Stimulated activated CD4-positive, alpha-beta T cell treated with anti-CD3 and anti-CD28 coated beads, TNF-alpha, amount 100 ng/mL, for 24 hours (primary cell): ENCODE measurements at places on chromosomes 12 and 14.

DNA sequence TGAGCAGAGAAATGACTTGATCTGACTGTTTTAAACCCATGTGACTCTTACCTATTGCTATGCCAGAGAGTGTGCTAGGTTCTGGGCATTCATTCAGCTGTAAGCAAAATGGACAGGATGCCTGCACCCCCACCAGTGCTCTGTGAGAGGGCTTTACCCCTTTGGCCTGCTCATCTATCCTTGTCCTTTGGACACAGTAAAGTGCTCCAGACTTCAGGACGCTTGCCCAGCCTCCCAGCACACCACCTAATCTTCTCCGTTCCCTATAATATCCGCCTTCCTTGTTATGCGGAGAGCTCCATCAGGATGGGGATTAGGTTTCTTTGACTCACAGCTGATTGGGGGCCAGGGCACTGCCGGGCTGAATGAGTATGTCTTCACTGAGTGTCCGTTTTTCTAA, 4.4 kb upstream of the ZNF839 start:
- DNase-seq: no peak

DNA sequence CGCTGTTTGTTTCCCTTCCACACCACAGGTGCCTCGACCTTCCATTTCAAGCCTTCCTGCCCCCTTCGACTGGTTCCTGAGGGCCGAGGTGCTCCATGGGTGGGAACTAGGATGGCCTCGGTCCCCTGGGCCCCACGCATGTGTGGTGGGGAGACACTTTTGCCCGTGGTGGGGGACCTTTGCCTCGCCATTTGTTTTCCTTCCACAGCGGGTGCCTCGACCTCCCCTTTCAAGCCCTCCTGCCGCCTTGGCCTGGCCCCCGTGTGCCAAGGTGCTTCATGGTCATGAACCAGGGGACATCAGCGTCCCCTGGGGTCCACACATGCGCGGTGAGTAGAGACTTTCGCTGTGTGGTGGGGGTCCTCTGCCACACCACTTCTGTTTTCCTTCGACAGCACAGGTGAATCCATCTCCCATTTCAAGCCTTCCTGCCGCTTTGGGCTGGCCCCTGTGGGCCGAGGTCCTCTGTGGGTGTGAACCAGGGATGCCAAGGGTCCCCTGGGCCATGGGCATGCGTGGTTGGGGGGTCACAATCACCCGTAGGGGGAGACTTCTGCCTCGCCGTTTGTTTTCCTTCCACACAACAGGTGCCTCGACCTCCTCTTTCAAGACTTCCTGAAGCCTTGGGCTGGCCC, 364.4 kb downstream of the ALG10 start:
- no peak for DNase-seq

GRCh38 chr14:49861699-49862088, 9.1 kb upstream of the NEMF start:
- DNase-seq: peak; percentile 37

DNA sequence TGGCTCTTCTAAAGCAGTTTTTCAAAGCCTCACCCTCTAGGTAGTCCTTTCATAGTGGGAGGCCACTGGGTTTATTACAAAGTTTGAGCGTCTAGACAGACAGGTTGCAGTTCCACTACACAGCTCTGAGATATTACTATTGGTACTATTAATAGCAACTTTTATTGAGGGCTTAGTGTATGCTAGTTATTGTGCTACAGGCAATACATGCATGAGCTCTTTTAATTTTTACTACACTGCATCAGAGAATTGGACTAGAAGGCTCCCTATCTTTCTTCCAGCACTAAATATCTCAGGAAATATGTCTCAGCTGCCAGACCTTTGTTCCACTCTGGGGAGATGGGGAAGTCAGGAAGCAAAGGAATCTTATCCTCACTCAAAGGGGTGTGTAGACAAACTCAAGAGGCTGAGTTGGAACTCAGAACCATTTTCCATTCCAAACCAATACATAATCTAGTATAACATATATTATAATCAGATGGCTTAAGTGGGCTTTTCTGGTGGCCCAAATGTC, 161.8 kb upstream of the SLC38A2 start:
- no peak for DNase-seq

DNA sequence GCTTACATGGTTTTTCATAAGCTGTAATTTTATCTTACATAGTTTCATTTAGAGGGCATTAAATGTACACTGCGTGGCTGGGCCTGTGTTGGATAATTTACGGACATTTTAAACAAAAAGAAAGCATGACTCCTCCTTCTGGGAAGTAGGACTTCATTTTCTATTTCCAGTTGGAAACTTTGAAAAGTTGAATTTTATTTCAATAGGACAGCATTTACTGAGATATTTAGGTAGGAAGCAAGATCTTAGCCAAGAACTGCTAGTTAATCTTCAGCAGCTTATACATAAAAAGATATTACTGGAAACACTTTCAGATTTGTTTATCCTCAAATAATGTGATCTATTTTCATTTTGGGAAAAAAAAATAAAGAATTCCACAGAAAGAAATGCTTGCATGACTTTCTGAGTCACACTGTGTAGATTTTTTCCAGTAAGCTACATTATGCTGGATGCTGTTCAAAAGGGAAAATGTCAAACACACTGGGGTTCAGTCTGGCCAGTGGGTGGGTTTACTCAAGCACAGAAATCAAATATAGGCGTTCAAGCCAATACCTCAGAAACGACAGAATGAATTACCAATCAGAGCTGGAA, 239.4 kb upstream of the KRR1 start:
- no peak for DNase-seq

- no peak for DNase-seq
These were observed 76.1 kb upstream of the DYRK2 start for GRCh38 chr12:67572492-67572891.

DNA sequence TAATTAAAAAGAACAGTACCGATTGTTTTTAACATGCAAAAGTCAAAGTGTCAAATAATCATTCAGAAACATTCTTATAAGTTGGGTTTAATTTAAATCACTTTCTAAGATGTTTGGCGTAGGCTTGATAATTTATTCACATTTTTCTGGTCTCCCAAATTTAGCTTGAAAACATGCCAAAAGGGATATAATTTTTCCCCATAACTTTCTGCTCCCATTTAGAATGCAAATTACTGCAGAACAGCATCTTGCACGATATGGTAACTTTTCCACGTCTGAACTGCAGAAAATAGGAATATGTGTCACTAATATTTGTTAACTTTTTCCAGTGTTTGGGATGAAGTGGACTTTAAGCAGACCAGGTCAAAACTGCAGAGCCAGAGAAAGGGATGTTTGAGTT, 1592.4 kb upstream of the SEL1L start:
- no peak for DNase-seq

DNA sequence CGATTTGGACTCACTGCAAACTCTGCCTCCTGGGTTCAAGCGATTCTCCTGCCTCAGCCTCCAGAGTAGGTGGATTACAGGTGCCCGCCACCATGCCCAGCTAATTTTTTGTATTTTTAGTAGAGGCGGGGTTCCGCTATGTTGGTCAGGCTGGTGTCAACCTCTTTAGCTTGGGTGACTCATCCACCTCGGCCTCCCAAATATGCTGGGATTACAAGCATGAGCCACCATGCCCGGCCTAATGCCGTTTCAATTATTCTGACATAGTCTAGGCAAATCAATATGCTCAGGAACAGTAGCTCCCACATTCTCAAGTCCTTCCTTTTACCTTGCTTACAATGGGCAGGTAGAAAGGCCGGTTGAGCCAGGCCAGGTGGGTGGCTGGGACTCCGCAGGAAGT, 82.0 kb upstream of the EEA1 start:
- no peak for DNase-seq

- no peak for DNase-seq
These were observed 56.3 kb downstream of the KCNH5 start for GRCh38 chr14:62988967-62989366.

DNA sequence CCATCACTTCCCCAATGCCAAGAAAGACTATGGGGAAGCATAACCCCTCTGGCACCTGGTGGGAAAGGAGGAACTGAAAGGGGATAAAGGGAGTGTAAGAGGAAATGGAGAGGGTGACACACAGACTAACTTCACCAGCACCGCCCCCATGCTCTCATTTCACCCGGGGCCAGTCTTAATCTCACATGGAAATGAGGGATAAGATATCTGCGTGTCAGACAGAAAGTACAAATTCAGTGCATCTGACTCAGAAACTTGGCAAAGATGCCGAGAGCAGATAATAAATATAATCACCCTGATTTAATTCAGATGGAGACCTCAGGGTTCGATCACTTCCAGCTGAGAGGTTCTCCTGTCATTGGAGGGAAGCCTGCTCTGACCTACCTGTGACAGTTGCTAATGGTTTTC, 191.6 kb downstream of the DUSP6 start:
- no peak for DNase-seq

DNA sequence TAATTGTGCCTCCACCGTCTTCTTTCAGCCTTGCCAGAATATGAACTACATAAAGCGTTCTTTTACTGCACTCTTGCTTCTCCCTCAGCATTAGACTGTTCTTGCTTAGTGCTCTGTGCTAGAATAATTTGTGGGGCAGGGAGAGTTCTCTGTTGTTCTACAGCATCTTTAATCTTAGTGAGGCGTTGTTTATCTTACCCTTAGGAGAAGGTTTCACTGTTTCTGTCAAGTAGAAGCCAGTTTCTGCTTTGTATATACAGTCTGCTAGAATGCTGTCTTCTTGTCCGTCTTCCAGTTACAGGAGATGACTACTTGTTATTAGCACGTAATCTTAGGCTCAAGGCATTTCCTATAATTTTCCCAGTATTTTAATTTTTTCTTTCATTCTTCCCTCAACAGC, 458.0 kb downstream of the FLRT2 start:
- no peak for DNase-seq

GRCh38 chr12:91111366-91112325, at the start of gene LUM:
Gene LUM, minus strand, starts transcription at chr12:91111494. Its CDS starts 2,515 bp downstream, at chr12:91108979.
- no peak for DNase-seq

GRCh38 chr12:113684908-113685782, 213.5 kb upstream of the LHX5 start:
- DNase-seq: no peak

- DNase-seq: no peak
These were observed 39.5 kb upstream of the TOMM20L start for GRCh38 chr14:58356268-58356667.

DNA sequence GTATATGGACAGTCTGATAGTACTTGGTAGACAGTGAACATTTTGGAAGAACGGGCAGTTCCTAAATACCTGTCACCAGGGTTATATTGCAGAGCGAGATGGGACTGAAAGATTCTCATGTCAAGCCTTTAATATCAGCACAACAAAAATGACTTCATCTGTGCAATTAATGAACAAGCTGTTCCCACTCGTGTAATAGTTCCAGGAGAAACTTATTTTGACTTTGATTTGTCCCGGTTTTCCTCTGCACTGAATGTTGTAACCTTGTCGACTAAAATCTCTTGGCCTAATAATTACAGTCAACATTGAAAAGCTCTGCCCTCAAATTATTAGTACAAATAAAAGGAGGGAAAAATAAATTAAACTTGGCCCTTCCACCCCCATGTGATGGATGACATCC, 79.5 kb downstream of the WASHC3 start:
- DNase-seq: no peak

- no peak for DNase-seq
These were observed 167.1 kb upstream of the OR4E1 start for GRCh38 chr14:21840765-21841164.

- DNase-seq: no peak
These were observed 261.9 kb upstream of the LRIG3 start for GRCh38 chr12:59182191-59182590.

GRCh38 chr12:25553098-25553497, at the start of gene LMNTD1:
Gene LMNTD1, minus strand, starts transcription at chr12:25553283. Its CDS starts 324 bp downstream, at chr12:25552959.
- no peak for DNase-seq

DNA sequence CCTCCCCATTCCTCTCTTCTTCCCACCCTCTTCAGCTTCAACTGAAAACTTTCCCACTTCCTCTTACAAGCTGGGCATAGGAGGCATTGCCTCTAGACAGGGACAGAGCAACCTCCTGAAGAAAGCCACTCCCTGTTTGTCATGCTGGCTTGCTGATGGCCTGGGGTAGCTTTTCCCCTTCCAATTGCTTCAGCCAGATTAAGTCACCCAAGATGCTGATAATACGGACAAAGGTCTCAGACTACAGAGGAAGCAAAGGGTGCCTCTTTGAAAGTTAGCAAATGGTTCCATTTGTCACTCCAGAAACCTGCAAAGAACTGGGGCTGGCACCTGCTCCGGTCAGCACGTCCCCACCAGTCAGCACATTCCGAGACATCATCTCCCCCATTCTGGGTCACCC, 6.0 kb downstream of the KRT2 start:
- DNase-seq: no peak

- no peak for DNase-seq
These were observed 449.7 kb downstream of the BTG1 start for GRCh38 chr12:91695964-91696363.
